NB4 (cell line): ENCODE measurements at places on chromosomes 2 and 18.

GRCh38 chr2:238938401-238939055 lies 90.6 kb downstream of the TWIST2 start:
- no peak for DNase-seq

DNA sequence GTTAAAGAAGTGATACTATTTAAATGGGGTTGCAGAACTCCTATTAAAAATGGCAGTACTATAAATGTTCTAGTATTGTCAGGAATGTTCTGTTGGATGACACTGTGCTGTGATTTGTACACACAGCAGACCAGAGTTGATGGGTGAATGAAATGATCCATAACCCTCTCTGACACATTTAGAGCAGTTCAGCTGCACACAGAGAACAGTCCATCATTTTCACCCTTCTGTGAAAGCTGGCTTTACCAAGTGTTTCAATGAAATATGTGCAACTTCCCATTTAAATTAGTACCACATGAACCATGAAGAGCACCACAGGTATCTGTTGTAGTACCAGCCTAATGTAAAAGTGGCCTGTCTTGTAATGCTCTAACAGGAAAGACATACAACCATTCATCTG lies 981.4 kb downstream of the TMEM182 start:
- no peak for DNase-seq

GRCh38 chr2:169072163-169072925 lies 3.0 kb downstream of the DHRS9 start:
- DNase-seq, result peak; percentile 88

- no peak for DNase-seq
Measured at GRCh38 chr2:70388813-70389212, 86.9 kb upstream of the FAM136A start.

DNA sequence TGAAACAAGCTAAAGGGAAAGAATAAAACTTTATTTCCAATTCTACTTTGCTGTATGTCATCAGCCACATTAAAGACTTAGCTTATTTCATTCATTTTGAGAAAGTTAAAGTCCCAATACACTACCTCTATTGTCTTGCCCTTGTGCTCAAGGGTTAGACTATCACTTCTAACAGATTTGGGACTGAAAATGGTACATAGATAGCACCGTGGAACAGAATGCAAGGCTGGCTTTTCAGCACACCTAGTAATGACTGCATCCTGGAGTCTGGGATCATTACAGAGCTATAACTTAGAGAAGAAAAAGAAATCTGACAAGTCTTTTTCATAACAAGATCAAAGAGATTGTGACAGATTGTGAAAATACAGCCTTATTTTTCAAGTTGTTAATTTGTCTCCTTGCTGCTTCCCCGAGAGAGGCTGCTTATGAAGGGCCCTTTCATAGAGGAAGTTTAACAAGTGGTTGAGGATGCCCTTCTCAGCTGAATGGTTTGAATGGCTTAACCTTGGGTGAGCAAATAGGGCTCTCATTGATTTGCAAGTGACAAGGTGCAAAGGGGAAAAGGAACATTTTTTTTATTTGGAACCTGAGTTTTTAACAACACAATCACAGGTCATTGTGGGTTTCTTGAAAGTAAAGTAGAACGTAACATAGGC lies 371.8 kb downstream of the EPHA4 start:
- no peak for DNase-seq

DNA sequence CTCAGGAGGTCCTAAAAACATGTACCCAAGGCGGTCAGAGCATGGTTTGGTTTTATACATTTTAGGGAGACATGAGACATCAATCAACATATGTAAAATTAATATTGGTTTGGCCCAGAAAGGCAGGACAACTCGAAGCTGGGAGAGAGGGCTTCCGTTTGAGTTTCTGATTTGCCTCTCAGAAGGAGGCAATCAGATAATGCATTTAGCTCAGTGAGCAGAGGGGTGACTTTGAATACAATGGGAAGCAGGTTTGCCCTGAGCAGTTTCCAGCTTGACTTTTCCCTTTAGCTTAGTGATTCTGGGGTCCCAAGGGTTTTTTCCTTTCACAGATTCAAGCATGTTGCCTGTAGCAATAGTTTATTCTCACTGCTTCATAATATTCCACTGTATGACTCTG lies 12.6 kb downstream of the SPOPL start:
- DNase-seq, result no peak

GRCh38 chr2:216872624-216873023 lies 12.8 kb upstream of the TNP1 start:
- no peak for DNase-seq

DNA sequence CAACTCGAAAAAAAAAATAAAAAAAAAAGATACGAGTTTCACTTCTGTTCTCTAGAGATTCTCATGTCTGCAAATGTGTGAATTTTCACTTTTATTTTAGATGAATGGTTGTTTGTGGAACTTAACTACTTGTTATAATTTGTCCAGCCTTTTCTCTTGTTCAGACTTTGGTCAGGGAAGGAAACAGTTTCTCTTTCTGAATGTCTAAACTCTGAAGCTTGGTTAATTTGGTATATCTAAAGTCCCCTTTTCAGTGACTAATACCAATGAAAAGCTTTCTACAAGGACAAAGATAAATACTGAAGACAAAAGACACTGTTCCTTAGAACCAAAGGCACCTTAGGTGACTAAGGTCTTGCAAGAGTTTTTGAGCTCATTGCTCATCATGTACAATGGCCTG lies 144.4 kb upstream of the PIEZO2 start:
- DNase-seq, result no peak

DNA sequence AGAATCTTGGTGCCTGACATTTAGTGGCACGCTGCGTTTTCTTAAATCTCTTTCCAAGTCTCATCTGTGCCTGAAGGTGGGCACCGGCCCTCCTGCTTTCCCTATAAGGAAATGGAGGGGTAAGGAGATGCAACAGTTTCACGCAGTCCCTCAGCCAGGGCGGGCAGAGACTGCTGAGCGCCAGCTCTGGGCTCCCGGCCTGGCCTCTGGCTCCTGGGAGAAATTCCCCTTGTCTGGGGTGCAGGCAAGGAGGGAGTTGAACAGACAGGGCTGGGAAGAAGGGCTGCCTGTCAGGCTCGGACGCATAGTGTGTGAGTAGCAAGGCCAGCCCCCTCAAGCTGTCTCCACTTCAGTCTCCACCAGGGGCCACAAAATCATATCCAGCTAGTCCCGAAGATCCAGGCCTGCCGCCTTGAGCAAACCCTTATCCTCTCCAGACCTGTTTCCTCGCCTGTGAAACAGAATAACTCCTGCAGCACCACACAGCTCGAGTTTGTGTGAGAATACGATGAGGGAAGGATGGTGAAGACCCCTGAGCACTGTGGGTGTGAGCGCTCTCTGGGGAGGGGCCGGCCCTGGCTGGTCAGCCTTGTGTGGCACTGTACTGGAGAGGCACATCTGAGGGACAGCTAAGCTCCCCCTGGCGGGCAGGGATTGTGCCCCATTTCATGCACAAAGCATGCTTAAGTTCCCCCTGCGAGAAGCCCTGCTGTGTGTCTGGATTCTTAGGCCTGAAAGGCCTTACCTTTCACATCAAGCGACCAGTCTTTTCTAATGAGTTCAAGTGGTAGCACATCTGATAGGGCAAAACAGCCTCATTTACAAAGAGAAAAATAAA lies 33.8 kb downstream of the SDC1 start:
- peak; percentile 49 for DNase-seq

- DNase-seq, result no peak
Measured at GRCh38 chr2:191453761-191454160, 208.6 kb downstream of the MYO1B start.

DNA sequence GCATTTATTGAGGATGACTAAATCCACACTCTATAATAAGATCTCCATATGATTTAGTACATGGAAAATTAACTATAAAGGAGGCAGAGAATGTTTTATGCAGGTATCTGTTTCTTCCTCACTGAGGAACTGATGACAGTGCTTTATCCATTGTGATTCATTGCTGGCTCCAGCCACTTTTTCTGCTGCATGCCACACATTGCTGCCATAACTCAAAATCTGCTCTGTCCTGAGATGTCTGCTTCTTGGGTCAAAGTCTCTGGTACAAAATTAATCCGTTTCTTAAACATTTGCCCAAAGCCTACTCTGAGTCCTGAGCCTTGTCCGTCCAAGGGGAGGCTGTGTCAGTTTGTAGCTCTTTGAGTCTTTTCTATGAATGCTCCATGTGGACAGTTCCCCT lies 15.5 kb upstream of the ARHGAP28 start:
- no peak for DNase-seq

DNA sequence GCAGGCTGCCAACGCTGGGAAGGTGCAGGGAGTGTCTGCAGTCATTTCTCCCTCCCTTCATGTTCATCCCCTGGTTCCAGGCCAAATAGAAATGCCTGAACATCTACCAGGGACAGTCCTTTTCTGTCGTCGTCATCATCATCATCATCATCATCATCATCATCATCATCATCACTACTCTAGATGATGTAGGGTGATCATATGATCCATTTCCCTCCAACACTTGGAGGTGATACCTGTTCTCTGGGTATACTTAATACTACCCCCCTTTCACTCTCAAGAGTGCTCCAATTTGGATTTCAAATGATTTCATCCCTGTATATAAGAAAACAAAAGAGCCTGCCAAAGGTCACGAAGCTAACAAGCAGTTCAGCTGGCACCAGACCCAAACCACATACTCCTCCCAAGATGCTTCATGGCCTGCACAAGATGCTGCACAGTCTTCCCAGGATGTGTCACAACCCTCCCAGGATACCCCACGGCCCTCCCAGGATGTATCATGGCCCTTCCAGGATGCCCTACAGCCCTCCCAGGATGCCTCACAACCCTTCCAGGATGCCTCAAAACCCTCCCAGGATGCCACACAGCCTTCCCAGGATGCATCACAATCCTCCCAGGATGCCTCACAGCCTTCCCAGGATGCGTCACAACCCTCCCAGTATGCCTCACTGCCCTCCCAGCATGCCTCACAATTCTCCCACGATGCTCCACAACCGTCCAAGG lies 257.9 kb downstream of the DYSF start:
- DNase-seq, result no peak

DNA sequence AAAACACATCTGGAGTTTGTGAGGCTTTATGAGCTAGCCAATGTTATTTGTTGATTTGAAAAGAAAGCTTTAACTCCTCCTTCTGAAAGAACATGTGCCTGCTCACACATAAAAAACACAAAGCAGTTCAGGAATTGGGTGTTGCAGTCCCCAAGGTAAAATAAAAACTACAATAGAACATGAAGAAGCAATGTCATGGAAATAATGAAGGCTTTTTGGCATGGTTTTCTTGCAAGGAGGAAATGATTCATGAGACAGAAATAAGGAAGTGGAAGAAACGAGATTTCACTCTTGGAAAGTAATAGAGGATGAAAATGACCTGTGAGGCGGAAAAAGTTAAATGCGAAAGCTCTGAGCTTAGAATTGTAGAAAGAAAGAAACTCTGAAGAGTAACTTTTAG lies 81.1 kb downstream of the TRIB2 start:
- DNase-seq, result peak; percentile 78

DNA sequence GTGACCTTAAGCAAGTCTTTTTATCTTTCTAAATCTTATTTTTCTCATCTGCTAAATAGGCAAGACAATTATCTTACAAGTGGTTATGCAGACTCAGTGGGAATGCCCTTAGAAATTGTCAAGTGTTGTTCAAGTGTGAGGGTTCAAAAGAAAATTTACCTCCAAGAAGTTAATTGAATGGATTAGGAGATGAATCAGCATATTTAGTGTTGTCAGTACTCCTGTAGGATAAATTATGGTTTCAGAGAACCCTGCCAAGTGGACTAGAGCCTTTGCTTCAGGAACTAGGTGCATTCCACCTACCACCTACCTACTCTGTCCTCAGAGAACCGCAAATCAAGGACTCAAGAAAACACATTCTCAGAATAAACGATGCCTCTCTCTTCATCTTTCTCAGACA lies 69.8 kb upstream of the KCTD1 start:
- DNase-seq, result no peak

DNA sequence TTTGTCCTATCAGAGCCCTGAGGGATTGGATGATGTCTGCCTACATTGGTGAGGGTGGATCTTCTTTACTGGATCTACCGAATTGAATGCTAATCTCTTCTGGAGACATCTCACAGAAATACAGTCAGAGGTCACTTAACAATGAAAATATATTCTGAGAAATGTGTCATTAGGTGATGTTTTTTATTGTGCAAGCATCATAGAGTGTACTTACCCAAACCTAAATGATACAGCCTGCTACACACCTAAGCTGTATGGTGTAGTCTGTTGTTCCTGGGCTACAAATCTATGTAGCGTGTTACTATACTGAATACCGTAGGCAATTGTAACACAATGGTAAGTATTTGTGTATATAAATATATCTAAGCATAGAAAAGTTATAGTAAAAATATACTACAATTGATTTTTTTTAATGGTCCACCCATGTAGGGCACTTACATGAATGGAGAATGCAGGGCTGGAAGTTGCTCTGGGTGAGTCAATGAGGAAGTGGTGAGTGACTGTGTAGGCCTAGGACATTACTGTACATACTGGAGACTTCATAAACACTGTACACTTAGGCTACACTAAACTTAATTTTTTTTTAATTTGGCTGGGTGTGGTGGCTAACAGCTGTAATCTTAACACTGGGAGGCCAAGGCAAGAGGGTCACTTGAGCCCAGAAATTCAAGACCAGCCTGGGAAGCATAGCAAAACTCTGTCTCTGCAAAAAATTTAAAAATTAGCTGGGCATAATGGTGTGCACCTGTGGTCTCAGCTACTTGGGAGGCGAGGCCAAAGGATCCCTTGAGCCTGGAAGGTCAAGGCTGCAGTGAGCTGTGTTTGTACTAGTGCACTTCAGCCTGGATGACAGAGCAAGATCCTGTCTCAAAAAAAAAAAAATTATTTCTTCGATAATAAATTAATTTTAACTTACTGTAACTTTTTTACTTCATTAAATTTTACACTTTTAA lies 226.3 kb upstream of the UBE2E3 start:
- peak; percentile 35 for DNase-seq

DNA sequence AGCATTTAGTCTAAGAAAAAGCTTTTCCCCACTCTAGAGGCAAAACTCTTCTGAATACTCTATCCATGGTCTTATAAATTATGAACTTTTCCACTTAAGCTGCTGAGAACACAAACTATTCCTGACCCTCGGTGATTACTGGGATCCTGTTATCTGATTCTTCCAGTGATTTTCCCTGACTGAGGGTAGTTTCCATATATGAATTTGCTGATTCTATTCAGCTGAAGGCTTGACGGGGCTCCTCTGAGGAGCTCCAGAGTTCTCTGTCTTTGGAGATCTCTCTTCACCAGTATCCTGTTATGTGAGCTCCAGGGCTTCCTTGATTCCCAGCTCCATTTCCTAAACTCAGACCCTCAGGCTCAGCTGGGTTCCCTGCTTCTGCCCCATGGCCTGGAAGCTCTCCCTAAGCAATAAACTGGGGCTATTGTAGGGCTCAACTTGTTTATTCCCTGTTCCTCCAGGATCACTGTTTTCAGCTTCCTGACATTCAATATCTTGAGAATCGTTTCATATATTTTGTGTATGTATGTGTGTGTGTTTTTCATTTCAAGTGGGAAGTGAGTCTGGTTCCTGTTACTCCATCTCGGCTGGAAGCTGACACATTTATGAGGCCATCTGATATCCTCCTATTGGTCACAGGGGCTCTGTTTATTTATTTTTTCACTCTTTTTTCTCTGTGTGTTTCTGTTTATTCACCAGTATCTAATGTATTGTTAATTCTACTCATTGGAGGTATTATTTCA lies 78.2 kb downstream of the ARHGAP28 start:
- DNase-seq, result no peak
